ENCODE measurements at places on chromosomes 2 and 18.

- no peak for DNase-seq
These were observed 3.6 kb downstream of the CHN1 start for GRCh38 chr2:175001566-175001965.

DNA sequence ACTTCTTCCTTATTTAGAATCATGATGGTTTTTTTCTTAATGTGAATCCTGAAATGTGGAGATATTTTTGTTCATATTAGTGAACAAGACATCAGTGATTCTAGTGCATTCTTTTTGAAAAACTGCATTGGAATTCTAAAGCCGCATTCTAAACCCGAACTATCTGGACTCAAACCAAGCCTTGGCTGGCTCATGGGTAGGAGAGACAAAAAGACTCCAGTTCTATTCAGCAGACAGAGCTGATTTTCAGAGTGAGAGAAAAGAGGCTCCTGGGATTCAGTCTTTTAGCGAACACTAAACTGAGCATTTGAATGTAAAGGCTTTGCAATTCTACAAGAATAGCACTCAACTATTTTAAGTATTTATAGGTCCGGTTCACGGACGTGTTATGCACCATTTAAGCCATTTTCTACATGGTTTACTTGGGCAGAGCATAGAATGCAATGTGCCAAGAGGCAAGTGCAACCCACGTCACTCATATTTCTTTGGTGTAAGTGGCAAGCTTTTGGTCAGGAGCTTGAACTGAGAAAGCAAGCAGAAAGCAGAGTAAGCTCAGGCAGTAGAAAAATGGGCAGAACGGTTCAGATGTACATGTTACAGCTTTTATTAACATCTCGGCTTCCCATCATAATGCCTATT is 227.3 kb upstream of the RAB12 start:
- no peak for DNase-seq

DNA sequence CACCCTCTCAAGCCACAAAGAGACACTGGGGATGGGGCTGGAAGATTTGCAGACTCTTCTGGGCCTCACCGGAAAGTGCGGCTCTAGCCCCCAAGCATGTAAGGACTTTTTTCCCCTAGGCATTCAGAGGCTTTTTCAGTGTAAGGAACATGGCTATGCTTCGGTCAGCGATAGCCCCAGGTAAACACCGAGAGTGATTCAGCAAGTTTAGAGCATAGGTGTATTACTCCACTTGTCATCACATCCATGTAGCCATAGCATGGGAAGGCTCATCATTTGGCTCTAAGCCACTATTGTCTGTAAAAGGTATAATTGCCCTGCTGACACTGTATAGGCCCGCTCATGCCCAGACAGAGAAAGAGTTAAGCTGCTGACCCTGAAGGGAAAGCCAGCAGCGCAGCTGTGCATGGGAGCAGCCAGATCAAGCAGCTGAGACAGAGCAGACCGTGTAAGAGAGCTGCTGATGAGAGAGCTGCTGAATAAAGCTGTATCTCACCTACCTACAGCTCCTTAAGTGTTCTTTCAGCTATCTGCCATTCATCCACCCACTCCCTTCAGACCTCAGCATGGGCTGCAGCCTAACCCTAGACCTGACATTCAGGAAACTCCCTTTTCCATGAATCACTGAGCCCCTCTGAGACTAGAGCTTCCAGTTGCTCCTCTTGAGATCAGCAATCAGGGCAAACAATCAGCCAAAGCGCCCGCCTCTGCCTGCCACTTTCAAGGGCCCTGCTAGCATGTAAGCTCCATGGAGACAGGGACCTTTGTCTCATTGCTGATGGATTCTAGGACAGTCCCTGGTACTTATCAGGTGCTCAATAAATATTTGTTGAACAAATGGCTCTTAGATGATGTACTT is 25.5 kb downstream of the LGALSL start:
- no peak for DNase-seq

DNA sequence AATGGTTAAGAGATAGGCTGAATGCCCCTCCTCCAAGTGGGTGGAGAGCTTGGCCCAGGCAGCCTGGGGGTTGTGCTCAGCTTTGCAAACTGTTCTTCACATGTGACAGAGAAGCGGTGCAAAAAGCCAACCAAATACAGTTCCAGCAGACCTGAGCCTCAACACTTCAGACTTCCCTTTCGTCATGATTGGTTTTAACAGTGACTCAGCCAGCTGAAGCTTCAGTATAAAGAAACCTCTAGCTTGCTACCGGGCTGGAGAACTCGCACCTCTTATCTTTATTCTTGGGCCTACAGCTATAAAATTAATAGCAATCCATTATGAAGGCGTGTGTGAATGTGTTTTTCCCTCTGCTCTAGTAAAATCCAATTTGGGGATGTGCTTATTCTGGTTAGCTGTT is 20.0 kb downstream of the SETBP1 start:
- DNase-seq, result no peak

GRCh38 chr2:85768713-85769112 is 14.9 kb downstream of the ATOH8 start:
- no peak for DNase-seq

DNA sequence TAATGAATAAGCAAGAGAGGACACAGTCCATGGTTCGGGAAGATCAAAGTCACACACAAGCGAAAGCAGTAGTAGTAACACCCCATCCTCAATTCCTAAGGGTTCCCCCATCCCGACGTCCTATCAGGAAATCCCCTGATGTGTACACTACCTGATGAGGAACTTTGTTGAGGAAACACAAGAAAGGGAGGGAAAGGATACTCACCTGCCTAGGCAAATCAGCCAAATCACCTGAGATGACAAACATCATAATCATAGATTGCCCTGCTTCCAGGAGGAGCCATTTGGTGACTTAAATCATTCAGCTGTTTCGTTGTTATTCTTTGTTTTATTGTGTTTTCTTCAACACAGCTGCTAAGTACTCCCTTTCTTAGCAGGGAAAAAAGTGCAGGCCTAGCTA is 55.5 kb upstream of the SPOPL start:
- no peak for DNase-seq

DNA sequence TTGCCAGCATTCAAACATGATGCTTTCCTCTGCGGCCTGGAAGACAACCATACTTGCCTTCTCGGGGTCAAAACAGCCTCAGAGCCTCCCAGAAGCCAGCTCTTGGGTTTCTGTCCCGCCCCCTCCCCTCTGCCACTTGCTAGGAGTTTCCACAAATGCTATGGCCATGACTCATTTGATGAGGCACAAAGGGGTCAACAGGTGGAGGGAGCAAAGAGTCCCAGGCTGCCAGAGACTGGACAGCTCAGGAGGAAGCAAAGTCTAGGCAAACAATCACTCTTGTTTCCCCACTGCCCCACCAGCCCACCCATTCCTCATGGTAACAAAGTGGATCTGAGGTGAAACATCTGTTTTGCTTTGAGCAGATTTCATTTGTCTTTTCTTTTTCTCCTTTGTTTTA is 551.1 kb downstream of the TNS1 start:
- DNase-seq, result no peak

- no peak for DNase-seq
These were observed 110.0 kb downstream of the TCF4 start for GRCh38 chr18:55477860-55478581.

DNA sequence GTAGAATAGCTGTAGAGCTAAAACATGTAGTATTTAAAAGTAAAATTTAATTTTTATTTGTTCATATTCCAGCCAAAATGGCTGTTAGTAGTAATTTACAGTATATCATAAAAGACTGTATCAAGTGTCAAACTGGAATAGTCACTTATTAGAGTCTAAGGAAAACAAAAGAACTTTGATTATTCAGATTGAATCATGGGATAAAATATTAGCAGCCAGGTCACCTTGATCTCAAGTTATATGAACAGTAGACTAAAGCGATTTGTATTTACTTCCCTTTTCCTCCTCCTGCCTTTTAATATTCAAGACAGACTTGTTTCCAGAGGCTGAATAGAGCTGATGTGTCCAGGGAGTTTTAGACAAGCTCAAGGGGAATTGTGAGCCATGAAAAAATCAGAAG is 54.4 kb downstream of the PMAIP1 start:
- no peak for DNase-seq

DNA sequence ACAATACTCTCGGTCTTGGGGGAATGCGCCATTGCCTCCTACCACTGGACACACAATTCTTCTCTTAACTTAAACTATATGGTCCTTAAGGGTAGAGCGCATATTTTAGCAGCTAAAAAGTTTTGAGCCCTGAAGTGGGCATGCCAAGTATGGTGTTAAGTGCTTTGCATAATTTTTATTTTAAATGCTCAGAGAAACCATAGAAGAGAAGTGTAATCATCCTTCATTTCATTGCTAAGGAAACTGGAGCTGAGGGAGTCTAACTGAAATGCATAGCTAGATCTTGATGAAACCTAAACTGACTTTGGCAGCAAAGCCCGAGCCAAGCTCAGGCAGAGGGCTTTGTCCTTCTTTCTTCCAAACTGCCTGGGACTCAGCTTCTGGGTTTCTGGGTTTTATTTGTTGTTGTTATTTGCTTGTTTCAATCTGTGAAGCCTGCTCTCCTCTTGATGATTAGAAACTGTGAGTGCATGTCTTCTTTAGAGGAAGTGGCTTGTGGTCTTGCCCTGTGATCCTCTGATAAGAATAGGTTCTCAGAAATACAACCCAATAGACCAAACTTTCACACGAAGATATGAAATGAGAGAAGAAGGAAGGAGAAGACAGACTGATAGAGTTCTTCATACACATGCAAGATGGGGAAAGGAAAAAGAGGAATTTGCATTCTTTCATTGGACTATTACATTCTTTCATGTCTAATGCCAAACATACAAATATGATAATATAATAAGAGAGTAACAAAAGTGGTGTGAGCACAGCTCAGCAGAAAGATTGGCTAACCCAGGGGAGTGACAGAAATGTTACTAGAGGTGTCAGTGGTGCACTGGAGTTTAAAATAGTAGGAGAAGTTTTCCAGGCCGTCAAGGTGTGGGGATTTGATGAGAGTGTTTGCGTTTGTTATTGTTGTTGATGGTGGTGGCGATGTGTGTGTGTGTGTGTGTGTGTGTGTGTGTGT is 7.5 kb upstream of the RNF144A start:
- no peak for DNase-seq

- DNase-seq, result no peak
These were observed 410.4 kb downstream of the MEIS1 start for GRCh38 chr2:66845307-66845706.

- no peak for DNase-seq
These were observed 86.2 kb downstream of the COPS8 start for GRCh38 chr2:237171881-237172280.

DNA sequence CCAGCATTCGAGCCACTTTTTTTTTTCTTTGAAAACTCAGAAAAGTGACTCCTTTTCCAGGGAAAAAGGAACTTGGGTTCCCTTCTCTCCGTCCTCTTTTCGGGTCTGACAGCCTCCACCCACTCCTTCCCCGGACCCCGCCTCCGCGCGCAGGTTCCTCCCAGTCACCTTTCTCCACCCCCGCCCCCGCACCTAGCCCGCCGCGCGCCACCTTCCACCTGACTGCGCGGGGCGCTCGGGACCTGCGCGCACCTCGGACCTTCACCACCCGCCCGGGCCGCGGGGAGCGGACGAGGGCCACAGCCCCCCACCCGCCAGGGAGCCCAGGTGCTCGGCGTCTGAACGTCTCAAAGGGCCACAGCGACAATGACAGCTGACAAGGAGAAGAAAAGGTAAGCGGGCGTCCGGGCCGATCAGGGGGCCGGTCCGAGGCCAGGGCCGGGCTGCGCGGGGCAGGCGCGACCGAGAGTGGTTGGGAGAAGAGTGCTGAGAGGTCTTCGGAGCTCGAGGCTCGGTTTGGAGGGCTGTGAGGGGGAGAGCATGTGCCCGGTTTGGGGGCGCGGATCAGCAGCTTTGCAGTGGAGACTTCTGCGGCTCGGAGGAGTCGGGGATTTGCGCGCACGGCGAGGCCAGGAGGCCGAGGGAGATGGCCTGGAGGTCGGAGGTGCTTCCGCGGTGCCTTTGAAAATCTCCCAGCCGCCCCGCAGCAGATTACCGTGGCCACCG is 502 bp downstream of the EPAS1 start:
- DNase-seq, result peak; percentile 69

DNA sequence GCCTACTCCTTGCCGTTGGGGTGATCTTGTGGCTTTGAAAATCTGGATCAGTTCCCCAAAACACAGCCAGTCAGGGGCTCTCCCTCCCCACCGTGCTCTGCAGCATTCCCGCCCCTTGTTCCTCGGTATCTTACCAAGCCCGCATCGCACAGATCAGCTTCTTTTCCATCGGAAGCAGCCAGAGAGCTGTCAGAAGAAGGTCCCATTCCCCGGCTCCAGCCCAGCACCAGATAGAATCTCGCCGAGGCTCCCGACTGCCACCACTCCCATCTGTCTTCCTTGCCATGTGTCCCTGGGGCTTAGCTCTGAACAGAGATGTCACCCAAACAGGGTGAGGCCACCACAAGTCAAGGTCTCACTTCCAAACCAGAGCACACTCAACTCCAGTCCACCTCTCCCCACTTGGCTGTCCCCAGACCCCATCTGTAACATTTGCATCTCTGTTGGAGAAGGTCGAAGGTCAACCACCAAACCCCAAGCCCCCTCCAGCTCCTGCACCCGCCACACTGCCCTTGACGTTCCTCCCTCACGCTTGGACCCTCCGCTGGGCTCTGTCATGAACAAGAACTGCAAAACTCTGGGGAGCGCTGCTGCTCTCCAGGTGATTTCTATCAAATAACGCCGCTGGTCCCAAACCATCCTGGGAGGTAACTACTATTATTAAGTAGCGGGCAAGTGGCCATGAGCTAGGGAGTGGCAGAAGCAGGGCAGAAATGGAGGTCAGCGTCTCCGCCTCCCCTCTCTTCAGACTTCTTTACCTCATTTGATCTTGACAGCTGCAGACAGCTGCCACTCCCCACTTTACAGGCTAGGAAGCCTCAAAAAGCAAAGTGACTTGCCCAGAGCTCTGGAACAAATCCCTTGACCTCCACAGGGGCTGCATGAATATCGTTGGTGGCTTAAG is 70.0 kb upstream of the TAF1B start:
- no peak for DNase-seq

- no peak for DNase-seq
These were observed 34.3 kb downstream of the DARS1 start for GRCh38 chr2:135951041-135951583.

- DNase-seq, result no peak
These were observed 301.8 kb upstream of the ID2 start for GRCh38 chr2:8380026-8380425.

DNA sequence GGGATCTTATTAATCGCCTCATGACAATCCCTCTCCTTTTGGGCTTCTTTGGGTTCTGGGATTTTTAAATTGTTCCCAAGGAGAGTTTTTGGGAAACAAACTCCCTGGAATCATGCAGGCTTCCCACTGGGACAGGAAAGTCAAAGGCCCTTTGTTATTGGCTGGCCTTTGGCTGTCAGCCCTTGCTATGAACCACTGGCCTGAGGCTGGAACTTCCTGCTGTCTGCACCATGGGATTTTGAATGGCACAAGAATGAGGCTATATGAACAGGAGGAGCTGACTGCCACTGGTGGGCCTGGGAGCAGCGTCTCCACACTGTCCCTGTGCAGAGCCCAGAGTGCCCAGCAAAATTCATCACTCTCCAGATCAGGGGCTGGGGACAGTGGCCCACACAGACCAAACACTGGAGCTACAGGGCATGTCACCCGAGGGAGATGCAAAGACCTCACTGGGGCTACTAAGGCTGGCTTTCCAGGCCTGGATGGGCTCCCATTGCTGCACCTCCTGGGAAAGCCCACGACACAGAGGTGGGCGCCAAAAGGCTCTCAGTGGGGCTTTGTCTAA is 35.7 kb downstream of the STEAP3 start:
- DNase-seq, result no peak

Data from activated CD8-positive, alpha-beta memory T cell treated with anti-CD3 and anti-CD28 coated beads for 1 hour (primary cell).